ENCODE measurements at places on chromosomes 2 and 18.

- DNase-seq, result no peak
Observed at GRCh38 chr18:60347526-60348045, 25.0 kb downstream of the MC4R start.

- no peak for DNase-seq
Observed at GRCh38 chr2:234964631-234965461, 13.0 kb downstream of the SH3BP4 start.

GRCh38 chr2:111221701-111222100 lies 101.0 kb downstream of the BCL2L11 start:
- no peak for DNase-seq

- no peak for DNase-seq
Observed at GRCh38 chr18:2526329-2526728, 45.0 kb downstream of the METTL4 start.

- DNase-seq, result no peak
Observed at GRCh38 chr18:8034674-8035073, 467.6 kb downstream of the PTPRM start.

- no peak for DNase-seq
Observed at GRCh38 chr2:237694415-237695194, 67.2 kb downstream of the LRRFIP1 start.

- DNase-seq, result no peak
Observed at GRCh38 chr2:191687867-191688266, 9.9 kb downstream of the NABP1 start.

GRCh38 chr2:232347369-232347768 lies 31.2 kb upstream of the ALPP start:
- no peak for DNase-seq

GRCh38 chr2:197198890-197199289 lies 111.7 kb downstream of the ANKRD44 start:
- no peak for DNase-seq

DNA sequence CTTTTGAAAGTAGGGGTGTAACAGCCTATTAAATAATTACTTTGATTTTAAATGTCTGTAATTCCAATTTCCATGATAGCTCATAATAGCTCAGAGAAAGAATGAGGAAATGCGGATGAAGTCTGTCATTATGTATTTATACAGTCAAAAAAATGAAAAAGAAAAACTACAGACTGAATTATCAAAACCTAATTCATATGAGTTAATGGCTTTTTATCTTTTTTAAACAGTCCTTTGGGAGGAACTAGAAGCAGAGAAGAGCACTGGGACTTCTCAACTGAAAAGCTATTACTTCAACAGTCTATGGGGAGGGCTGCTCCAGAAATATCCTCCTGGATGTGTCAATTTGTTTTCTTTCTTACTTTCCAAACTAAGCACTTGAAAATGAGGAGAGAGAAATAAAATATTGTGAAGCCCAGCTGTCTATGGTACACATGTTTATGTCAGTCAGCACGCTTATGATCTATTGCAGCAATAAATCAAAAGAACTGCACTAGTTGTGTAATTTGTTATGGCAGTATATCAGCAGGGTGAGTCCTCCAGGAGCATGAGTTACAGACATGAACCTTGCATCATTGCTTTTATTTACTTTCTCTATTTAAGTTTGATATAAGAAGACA lies 1550.2 kb downstream of the LRP1B start:
- no peak for DNase-seq

DNA sequence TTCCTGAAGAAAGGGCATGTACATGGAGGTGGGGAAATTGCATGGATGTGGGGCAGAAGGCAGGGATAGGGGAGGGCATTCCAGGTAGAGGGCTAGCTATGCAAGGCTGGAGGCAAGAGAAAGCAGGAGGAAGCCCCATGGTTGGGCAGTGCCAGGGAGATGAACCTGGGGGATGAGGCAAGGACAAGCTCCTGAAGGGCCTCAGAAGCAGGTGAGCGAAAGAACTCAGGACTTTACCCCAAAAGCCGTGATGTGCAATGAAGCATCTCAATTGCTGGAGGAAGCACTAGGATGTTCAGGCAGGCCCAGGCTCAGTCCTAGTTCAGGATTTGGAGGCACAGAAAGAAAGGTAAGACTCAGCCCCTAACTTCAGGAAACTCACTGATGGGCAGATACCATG lies 117.0 kb upstream of the EPAS1 start:
- DNase-seq, result no peak

DNA sequence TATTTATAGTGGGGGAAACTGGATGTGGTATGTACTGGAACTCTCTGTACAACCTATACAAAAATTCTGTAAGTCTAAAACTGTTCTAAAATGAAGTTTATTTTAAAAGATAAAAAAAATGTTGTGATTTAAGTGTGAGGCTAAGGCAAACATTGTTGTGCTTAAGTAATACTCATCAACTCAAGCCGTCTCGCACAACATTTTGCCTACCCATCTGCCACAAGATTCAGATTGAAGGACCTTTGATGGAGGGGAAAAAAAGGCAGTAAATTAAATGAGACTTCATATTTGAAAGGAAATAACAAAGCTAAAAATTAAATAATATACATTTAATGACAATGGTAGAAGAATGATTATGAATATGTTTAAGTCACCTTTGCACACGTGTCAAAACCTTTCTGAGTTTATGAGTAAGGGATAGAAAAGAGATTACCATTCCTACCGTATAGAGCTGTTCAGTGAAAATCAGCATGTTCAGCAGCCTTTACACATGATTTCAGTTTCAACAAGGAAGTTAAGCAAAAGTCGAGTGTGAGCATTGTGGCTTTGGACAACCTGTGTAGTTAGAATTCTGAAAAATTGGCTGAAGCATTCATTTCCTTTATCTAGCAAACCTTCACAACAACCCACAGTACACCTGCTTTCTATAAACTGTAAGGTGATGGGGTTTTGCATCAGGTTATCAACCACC lies 499.3 kb downstream of the IRS1 start:
- no peak for DNase-seq

GRCh38 chr2:150610670-150611279 lies 123.3 kb upstream of the RND3 start:
- DNase-seq, result peak; percentile 79

DNA sequence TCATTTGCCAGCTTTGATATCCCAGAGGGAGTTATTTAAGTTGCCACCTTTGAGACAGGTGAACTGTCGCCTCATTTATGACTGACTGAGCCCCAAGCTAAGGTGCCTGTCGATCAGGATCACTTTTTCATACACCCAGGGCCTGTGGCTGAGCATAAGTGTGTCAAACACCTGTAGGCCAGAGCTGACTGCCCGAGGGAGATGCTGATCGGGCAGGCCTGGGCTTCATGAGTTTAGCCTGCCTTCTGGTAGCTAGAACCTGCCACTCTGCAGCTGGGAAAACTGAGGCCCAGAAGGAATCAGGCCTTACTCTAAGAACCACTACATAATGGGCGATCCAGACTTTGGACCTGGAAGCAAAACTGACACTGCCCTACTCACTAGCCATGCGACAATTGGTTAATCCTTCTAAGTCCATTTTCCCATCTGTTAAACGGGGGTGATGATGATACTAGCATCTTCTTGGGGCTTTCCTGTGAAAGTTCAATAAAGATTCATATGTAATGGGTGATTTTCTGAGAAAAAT lies 188.7 kb upstream of the GLI2 start:
- no peak for DNase-seq

GRCh38 chr2:218860950-218861381 lies 1.4 kb downstream of the WNT6 start:
- DNase-seq, result no peak

GRCh38 chr2:144459937-144460336 lies 60.0 kb downstream of the ZEB2 start:
- DNase-seq, result peak; percentile 59

- DNase-seq, result no peak
Observed at GRCh38 chr18:3689986-3690763, 240.2 kb downstream of the TGIF1 start.

- DNase-seq, result no peak
Observed at GRCh38 chr2:70044290-70045040, 42.8 kb upstream of the PCBP1 start.

DNA sequence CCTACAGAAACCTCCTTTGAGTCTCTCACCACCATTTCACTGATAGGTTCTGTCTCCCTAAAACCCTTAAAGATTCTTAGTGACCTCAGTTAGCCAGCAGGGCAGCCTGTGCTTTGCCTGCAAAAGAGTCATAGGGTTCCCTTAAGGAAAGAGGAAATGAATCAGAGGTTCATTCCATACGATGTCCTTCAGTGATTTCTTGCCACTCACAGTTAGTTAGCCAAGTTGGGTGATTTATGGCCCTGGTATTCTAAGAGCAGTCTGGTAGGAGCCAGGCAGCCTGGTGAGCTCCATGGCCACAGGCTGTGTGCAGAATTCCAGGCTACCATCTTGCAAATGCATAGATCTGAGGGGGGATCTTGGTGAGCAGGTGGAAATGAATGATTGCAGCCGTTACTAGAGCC lies 18.7 kb upstream of the CCBE1 start:
- DNase-seq, result peak; percentile 95

GRCh38 chr18:48851599-48851960 lies 99.2 kb downstream of the SMAD7 start:
- no peak for DNase-seq

- DNase-seq, result no peak
Observed at GRCh38 chr2:36482576-36483214, 115.3 kb downstream of the FEZ2 start.

GRCh38 chr2:4914551-4914950 lies 777.6 kb upstream of the SOX11 start:
- no peak for DNase-seq

GRCh38 chr2:10964052-10964790 lies 52.5 kb downstream of the KCNF1 start:
- no peak for DNase-seq

GRCh38 chr2:63438181-63438580 lies 150.1 kb downstream of the WDPCP start:
- DNase-seq, result no peak

DNA sequence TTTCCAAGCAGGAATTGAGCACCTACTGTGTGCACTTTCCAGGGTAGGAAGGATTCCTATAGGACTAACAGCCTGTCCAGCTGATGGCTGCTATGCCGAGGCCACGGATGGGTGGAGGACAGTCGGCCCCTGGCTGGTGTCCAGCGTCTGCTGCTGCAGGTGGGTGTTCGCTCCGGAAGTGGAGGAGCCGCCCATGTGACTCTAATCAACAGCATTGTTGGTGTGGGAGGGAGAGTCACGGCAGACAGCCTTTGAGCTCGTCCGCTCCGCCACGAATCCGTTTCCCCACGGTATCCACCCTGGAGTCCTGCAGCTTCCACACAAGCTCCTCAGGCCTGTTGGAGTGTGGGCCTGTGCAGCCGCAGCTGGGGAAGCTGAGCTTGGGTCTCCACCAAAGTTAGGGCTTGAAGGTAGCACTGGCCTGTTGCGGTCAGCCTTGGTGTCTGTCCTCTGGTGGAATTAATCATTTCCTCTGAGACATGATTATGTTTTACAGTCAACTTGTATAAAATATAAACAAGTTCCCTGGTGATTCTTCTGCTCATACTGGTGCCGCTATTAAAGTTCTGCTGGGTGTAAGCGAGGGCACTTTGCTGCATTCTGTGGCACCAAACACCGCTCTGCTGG lies 185.9 kb upstream of the TPO start:
- no peak for DNase-seq

DNA sequence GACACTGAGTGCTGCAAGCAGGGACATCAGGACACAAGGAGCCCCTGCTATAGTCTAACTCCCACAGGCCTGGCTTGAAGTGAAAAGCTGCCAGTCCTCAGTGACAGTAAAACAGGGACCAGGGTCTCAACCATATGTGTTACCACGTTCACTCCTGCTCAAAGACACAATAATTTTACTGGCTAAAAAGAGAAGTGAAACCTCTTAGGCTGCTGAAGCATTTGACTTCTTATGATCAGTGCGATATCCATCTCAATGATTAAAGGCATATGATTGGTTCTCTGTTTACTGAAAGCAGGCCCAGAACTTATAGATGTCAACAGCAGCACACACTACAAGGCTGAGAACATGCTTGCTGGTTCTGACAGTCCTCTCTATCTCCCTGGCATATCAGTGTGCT lies 129.8 kb upstream of the LMAN1 start:
- no peak for DNase-seq

DNA sequence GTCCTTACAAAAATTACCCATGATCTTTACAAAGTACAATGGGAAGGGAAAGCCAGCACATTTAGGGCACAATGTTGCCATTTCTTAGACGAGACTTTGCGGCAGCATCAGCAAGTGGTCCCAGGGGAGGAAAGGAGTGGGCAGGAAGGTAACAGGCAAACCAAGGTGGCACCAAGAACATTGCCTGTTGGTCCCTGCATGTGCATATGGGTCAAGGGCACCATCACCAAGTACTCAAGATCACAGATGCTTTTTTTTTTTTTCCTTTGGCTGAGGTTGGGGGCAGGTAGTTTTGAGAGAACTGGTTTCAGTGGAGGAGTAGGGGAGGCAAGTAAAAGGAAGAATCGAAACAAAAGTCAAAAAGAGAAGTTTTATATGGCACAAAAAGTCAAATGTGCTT lies 752 bp upstream of the CYTIP start:
- no peak for DNase-seq

- no peak for DNase-seq
Observed at GRCh38 chr2:235365743-235366142, 128.1 kb upstream of the AGAP1 start.

- peak; percentile 48 for DNase-seq
Observed at GRCh38 chr2:130824492-130825061, 12.1 kb upstream of the ARHGEF4 start.

- no peak for DNase-seq
Observed at GRCh38 chr2:223788826-223789225, 48.6 kb downstream of the AP1S3 start.

DNA sequence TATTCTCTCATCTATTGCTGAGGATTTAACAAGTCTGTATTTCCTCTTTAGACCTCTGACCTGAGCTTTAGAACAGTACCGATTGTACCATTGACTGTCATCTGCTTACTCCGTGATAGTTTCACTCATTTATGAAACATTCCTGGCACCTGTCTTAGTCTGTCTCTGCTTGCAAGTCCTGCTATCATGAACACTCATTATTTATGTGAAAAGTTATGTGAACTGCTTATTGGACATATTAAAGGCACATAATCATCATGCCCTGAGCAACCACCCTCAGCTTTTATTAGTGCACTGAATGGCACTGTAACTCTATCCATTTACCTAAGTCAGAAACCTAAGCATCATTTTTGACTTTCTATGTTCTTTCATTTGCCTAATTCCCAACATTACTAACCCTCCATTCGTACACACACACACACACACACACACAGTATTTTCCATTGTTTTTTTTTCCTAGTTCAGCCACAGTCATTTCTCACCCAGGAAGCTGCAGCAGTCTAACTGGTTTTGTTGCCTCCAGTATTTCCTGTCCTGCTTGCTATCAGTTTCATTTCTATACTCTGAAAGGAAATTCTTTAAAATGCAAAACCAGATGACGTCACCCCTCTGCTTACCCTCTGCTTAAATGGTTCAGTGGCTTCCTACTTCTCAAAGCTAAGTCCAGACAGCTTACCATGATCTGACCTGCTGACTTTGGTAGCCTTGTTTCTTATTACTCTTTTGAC lies 146.1 kb downstream of the HAUS1 start:
- DNase-seq, result peak; percentile 69

DNA sequence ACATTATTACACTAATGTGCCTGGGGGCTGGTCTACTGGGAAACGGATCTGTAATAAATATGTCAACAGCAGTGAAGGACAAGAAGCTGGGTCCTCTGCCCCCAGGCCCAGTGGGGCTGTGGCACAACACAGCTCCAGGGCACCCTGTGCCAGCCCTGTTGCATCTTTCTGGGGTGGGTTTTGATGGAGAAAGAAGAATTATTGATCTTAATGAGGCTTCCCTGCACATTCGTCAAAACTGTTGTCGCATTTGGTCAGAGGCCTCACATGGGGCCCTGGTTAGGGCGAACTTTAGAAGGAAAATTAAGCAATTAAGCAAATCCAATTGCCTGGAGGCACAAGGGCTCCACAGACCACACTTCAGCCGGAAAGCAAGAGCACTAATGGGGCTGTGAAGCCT lies 30.0 kb upstream of the TWIST2 start:
- no peak for DNase-seq
